ENCODE measurements at places on chromosomes 2 and 18.
A peak's percentile ranks its signal among the peaks of the same experiment; 100 is the strongest.

- DNase-seq, result peak; percentile 49
Observed at GRCh38 chr2:10123281-10123680, 742 bp downstream of the RRM2 start.

GRCh38 chr2:73851274-73851673, 22.5 kb downstream of the STAMBP start:
- no peak for DNase-seq

DNA sequence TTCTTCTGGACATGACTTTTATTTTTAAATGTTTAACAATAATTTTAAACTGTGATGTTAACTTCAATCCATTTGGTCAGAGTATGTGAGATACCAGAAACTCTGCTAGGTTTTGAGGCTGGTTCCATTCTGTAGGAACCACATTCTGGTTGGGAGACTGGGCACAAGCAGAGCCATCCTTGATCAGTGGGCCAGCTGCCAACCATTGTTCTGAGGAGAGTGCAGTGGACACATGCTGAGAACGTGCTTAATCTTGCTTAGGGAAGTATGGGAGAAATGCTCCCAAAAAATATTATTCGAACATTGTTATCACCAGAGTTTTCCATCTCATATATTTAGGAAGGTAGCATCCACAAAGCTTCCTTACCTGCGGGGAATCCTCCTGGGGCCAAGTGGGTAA, 155.8 kb downstream of the RTN4 start:
- no peak for DNase-seq

GRCh38 chr18:34031810-34032209, 192.9 kb downstream of the NOL4 start:
- DNase-seq, result peak; percentile 39

DNA sequence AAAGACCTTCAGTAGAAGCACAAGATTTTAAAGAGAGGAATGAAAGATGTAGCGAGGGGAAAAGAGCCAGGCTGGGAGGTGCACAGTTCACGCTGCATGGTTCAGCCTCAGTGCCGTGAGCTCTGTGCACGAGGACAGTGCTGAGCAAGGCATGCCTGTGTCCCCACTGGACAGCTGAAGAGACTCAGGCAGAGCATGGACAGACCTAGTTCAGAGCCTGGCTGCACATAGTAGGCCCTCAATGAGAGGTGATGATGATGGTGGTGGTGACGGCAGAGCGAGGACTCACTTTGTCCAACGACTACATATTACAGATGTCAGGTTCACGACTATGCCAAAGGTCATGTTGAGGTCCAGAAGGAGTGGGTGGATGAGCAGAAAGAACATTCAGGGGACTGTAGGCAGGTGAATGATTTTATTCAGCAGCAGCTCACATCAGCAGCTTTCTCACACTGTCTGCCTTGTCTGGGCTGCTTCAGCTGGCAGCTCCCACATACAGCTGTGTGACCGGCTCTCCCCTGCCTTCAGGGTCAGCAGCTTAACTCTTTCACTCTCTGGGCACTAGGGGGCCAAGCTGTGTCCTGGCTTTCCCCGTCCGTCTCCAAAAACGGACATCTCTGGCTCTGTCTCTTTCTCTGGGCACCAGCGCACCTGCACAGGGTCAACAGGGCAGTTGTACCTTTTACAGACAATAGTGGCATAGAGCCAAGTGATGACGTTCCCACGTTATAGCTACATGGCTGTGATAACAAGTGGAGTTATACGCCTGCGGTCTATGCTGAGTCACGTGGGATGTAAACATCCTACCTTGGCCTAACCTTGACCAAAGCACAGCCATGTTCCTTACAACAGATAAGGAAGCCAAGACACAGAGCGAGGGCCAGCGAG, 128.8 kb upstream of the MSH6 start:
- peak; percentile 77 for DNase-seq

GRCh38 chr18:76131738-76132137, 363.3 kb downstream of the ZNF516 start:
- peak; percentile 54 for DNase-seq

GRCh38 chr2:133265432-133265949, 302.8 kb downstream of the NCKAP5 start:
- no peak for DNase-seq

- no peak for DNase-seq
Observed at GRCh38 chr2:241134711-241135110, 14.6 kb downstream of the PASK start.
